Hepatic stellate cell (primary cell): ENCODE measurements at places on chromosomes 4 and X.

- no peak for DNase-seq
These were observed 62.8 kb downstream of the KCNIP4 start for GRCh38 chr4:21885770-21886169.

GRCh38 chr4:76485450-76485849 is 50.4 kb downstream of the SHROOM3 start:
- DNase-seq = no peak

- no peak for DNase-seq
These were observed 52.5 kb upstream of the INTU start for GRCh38 chr4:127580300-127580699.

DNA sequence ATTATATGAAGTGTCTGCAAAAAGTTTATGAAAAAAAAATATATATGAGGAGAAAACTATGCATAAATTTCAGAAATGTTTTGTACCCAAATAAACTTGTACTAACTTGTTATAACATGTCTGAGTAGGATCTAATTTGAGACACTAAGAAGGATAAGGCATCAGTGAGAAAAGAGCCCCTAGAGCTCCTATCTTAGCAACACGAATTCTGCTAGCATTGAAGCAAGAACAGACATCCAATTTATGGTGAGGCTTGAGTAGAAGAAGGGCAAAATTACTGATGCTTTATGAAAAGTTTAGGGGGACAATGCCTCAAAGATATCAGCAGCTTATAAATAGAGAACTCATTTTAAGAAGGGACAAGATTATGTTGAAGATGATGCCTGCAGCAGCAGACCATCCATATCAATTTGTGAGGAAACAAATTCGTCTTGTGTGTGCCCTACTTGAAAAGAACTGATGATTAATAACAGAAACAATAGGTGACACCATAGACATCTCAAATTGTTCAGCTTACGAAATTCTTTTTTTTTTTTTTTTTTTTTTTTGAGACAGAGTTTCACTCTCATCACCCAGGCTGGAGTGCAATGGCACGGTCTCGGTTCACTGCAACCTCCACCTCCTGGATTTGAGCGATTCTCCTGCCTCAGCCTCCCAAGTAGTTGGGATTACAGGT is 35.7 kb upstream of the ADAM29 start:
- DNase-seq = no peak

DNA sequence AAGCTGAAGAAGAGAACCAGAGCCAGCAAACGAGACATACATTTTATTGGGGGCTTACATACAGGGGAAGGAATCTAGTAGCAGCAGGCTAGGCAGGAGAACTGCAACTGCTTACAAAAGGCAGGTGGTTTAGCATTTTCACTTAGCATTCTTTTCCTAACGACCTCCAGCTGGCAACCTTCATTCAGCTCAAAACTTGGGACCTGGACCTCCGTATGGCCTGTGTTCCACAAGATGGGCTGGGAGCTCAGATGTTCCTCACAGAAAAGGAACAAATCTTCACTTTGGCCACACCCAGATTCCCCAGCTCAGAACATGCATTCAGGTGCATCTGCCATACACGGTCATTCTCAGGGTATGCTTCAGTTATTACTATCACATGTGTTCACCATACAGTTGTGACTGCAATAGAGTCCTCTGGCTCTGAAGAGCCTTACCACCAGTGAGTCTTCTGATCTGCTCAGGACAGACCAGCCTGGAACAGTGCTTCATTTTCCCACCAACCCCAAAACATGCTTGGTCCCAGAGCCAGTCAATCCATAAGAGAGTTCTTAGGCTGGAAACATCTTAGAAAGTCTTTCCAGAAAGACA is 29.6 kb upstream of the AP1AR start:
- no peak for DNase-seq

DNA sequence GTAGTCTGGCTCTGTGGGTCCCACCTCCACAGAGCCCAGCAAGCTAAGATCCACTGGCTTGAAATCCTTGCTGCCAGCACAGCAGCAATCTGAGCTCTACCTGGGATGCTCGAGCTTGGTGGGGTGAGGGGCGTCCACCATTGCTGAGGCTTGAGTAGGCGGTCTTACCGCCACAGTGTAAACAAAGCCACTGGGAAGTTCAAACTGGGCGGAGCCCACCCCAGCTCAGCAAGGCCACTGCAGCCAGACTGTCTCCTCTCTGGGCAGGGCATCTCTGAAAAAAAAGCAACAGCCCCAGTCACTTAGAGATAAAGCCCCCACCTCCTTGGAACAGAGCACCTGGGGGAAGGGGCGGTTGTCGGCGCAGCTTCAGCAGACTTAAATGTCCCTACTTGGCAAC is 243.2 kb upstream of the POF1B start:
- no peak for DNase-seq

GRCh38 chr4:61380865-61381264 is 180.7 kb downstream of the ADGRL3 start:
- DNase-seq = no peak

GRCh38 chr4:185238215-185238681 is 28.9 kb downstream of the SNX25 start:
- peak; percentile 83 for DNase-seq

GRCh38 chrX:111410590-111411078 is 1.4 kb downstream of the DCX start:
- DNase-seq = no peak

- DNase-seq = peak; percentile 58
These were observed 27.9 kb downstream of the TSC22D3 start for GRCh38 chrX:107747596-107748161.

- no peak for DNase-seq
These were observed 164.1 kb downstream of the PPP3CA start for GRCh38 chr4:101183221-101183620.

- no peak for DNase-seq
These were observed 88.6 kb upstream of the MAD2L1 start for GRCh38 chr4:120155287-120155686.

DNA sequence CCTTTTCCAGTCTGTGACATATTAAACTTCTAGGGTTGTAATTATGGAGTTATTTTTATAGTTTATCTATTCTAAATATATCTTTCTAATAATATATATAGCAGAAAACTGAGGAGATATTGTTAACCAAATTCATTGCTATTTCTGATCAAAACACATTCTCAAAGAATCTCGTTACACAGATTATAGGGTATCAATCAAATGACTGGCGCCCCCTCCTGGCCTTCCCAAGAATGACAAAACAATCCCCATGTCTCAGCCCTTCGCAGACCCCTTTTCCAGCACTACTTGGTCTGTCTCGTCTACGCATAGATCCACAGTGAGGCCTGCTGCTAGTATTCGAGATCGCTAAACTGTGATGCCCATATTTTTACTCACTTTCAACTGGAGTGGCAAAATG is 209.3 kb downstream of the GPC3 start:
- peak; percentile 2 for DNase-seq

- peak; percentile 88 for DNase-seq
These were observed 25.5 kb downstream of the IRF2 start for GRCh38 chr4:184448821-184449220.

- no peak for DNase-seq
These were observed 94.7 kb upstream of the CBLL2 start for GRCh38 chrX:22177950-22178515.

DNA sequence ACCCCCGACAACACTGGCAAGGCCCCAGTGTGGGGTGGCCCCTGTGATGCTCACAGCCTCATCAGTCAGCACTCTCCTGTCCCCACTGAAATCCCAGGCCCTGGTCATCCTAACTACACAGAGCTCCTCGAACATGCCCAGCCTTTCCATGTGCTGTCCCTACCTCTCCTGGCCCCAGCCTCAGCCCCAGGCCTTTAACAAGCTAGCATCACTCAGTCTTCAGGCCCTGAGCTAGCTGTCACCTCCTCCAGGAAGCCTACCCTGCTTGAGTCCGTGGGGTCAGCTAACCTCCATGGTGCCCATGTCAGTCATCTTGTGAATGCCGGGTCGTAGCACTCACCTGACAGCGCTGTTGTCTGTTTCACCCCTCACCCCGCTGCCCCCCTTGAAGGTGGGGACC is 25.6 kb upstream of the C4orf50 start:
- no peak for DNase-seq

GRCh38 chrX:126164689-126165400 is 1.2 kb downstream of the DCAF12L2 start:
- no peak for DNase-seq
